ENCODE measurements at places on chromosomes 5 and 9.

DNA sequence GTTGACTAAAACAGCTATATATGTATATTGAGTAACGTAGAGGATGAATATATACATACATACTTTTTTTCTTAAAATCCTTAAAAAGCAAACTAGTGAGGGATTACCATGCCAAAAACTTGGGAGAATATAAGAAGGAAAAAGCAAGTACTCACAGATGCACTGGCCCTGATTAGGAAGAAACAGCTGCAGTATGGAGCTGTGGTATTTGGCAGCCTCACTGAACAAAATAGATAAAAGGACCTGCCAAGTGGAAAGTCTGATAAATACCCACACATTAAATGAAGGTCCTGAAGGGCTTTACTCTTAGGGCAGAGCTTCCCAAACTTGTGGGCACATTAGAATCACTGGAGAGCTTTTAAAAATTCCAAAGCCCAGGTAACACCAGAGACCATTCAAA, 80.6 kb downstream of the FEM1C start:
- DNase-seq, result no peak

DNA sequence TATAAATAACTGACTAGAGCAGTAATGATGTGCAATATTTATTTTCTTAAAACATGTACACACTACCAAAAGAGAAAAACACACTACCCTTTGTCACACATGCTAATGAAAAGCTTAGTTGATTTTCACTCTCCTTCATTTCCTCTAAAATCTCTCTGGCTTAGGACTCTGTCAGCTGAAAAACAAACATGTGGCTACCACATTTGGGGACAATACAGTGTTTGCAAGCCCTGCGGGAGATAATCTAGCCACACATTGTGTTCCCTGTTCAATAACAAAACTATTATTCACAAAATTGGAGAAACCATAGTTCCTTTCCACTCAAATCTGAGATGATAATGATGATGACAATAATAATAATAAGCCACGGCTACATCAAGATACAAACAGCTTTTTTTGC, 3.5 kb upstream of the LOX start:
- DNase-seq, result no peak

- DNase-seq, result no peak
Measured at GRCh38 chr5:14299666-14300065, 156.5 kb downstream of the TRIO start.

GRCh38 chr5:40404613-40405012, 275.1 kb upstream of the PTGER4 start:
- no peak for DNase-seq

DNA sequence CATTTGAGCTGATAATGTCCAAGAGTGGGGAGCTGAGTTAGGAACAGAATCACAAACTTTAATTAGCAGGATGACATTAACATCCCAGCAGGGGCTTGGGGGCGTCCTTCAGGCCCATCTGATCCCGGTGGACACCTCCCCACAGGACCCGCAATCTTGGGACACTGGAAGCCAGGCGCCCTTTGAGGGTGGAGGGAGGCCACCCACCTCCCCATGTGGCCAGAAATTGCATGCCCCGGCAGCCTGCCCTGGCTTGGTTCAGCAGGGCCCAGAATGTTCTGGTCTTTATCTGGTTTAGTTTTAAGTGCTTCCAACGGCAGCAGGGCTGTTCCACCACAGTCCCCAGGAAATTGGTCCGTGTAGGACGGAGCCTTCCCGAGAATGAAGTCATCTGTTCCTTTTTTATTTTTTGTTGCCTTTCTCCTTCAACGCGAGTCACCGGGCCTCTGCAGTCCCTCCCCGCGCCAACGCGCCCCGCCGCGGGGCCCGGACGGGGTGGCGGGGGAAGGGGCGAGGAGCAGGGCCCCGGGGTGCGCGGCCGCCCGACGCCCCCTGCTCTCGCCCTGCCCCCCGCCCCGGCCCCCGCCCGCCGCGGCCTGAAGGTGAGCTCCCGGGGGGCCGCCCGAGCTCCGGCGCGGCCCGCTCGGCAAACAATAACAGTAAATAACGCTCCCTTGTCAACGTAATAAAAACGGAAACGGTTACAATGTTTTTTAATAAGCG, 207.9 kb downstream of the C9orf50 start:
- no peak for DNase-seq

GRCh38 chr5:172172912-172173563, 15.0 kb downstream of the STK10 start:
- no peak for DNase-seq

GRCh38 chr5:60161340-60161934, 267.9 kb upstream of the PDE4D start:
- DNase-seq, result no peak

DNA sequence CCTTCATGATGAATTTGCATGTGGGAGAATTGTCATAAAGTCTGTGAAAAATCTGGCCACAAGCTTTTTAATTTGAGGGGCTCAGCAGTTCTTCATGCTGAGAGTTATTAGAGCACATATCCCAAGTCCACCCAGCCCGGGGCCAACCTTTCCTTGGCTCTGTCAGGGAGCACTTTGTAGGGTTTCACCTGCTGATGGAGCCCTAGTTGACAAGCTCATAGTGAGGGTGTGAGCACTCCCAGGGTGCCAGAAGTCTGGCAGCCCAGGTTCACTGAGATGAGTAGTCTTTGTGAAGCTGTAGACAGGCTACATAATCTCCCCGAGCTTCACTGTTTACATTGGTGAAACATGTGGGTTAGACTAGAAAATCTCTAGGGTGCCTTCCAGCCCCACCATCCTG, 97.2 kb upstream of the NREP start:
- no peak for DNase-seq

- no peak for DNase-seq
Measured at GRCh38 chr5:54177058-54177457, 133.3 kb downstream of the ARL15 start.

GRCh38 chr5:33641744-33642505, 201.2 kb downstream of the TARS1 start:
- DNase-seq, result no peak

- DNase-seq, result no peak
Measured at GRCh38 chr9:33136721-33137670, 30.1 kb downstream of the B4GALT1 start.

- DNase-seq, result no peak
Measured at GRCh38 chr5:141825791-141826560, 52.2 kb downstream of the PCDH1 start.

DNA sequence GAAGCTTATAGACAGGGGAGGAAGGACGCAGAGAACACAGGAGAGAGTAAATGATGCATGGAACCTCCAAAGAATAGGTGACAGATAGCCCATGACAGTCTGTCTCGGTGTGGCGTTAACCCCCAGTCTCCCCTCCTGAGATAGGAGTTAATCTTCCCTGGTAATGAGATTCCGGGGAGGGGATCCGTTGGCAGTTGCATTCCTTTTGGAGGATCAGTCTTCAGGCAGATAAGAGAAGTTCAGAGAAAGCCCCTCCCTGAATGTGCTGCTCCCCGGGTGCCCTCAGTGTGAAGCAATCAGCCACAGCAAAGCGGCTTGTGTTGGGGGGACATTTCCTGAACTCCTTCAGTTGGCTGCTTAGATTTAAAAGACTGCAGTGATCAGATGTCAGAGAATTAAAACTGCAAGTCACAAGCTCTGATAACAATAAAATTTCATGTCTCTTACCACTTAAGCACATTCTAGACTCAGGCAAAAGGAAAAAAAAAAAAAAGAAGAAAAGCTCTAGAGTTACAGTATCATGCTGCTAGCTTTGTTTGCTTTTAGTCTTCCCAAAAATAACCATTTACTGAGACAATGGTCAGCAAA, 121.1 kb downstream of the EGFLAM start:
- peak; percentile 50 for DNase-seq

GRCh38 chr5:94832685-94833084, 214.2 kb downstream of the SLF1 start:
- no peak for DNase-seq

GRCh38 chr9:98778711-98779530, 17.4 kb downstream of the ANKS6 start:
- DNase-seq, result peak; percentile 41

DNA sequence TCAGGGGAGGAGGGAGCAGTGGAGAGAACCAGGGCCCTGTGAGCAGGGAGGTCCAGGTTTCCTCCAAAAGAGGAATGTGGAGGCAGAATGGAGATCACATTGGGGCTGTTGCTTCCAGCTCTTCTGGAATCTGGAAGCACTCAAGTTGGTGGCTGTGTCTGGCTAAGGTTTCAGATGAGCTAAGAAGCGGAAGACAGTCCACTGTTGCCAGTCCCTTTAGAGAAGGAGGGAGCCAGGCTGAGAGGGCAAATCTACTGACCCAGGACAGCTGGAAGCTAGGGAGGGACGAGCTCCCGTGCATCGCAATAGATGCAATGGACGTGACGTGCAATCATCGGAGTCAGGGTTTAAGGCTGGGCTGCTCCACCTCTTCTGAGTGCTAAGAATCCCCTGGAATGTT, 71.2 kb downstream of the TENT4A start:
- DNase-seq, result no peak

DNA sequence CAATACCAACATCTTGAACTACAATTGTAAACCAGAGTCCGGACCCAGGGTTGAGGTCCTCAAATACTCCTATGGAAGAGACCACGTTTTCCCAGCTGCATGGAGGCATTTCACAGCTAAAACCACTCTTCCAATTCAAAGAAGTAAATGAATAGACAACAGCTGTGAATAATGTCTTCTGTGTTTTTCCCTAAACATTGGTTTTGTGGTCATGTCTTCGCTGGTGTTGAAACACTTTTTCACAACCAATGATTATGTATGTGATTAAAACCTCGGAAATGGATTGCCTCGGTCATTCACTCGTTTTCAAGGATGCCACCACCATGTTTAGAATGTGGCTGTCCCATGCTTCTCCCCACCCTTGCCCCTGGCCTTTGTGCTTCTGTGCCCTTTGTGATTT, 9.4 kb upstream of the TENT4A start:
- DNase-seq, result no peak

DNA sequence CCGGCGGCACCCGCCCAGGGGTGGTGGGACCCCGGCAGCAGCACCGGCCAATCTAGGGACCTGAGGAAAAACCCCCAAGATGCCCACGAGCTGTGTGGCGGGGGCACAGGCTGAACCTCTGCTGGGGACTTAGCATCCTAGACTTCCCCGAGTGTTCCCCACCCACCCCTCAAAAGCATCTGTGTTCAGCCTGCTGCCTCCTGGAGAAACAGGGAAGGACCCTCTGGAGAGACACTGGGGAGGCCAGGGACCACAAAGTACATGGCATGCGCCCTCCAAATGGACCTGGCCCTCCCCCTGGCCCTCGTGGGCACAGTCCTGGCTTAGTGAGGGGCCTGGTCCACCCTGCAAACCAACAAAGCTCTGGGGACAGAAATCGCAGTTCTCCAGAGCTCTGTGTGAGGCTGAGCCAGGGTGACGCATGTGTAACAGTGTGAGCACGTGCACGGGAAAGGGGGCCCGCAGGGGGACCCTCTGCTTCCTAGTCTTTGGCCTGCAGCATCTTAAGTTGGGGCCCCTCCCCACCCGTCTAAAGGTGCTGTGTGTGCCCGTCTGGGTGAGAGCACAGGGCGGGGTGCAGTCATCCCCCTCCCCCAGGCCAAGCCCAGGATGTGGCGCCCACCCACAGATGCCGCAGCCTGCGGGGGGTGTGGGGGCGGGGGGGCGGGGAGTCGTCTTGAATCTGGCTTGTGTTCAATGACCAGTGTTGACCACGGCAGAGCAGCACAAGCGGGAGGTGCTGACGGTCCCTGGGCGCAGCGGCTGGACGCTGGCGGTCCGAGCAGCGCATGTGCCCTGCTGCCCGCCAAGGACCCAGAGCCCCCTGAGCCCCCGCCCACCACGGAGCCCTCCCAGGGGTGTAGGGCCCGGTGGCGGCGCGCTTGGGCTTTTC, 672 bp upstream of the KCNT1 start:
- no peak for DNase-seq

DNA sequence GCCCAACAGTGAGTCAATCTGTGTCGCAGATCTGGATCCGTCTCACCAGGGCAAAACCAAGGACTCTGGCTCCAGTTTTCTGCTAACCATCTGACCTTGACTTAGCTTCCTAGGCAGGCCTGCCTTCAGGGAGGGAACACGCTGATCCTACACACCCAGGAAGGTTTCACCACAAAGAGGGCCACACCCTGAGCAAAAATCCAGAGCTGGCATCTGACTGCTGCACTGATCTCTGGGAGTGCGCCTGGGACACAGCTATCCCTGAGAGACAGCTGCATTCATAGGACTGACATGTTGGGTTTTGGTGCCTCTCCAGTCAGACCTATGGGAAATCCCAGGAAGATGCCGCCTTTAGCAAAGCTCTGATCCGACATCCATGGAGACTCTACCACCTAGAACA, 47.5 kb downstream of the CDK5RAP2 start:
- no peak for DNase-seq

DNA sequence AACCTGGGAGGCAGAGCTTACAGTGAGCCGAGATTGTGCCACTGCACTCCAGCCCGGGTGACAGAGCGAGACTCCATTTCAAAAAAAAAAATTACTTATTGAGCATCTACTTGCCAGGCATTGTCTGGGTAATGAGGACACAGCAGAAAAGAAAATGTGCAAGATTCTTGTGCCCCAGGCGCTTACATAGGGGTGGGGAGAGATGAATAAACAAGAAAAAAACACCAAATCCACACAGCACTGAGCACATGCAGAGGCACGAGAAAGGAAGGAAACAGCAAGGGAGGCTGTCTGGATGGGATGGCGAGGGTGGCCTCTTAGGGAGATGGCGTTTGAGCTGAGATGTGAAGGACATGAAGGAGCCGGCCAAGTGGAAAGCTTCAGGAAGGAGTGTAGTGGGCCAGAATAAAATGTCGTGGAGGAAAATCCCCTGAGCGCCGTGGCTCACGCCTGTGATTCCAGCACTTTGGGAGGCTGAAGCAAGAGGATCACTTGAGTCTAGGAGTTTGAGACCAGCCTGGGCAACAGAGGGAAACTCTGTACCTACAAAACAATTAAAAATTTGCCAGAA, 13.9 kb downstream of the DYNC2I2 start:
- DNase-seq, result no peak

GRCh38 chr9:92747459-92748232, 17.0 kb downstream of the BICD2 start:
- no peak for DNase-seq

GRCh38 chr5:126370796-126371718, 52.2 kb upstream of the GRAMD2B start:
- DNase-seq, result no peak

DNA sequence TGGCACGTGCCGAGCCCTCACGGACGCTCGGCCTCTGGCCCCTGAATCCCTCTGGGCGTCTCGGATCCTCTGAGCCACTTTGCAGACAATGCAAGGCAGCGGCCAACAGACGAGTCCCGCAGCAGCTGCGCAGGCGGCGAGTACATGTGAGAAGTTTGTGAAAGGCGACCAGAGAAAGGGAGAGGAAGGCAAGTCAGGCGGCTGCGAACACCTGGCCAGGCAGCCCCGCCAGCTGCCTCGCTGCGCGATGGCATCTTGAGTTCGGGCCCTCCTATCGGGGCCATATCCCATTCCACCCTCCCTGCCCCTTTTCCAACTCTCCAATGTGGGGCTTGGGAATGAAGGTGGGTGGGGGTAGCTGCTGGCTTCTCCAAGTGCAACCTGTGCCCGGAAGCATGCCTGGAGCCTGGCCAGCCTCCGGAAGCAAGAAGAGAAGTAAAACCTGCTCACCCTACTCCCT, 4.5 kb upstream of the POU4F3 start:
- DNase-seq, result no peak

GRCh38 chr5:132435886-132436285, 54.7 kb downstream of the IRF1 start:
- no peak for DNase-seq

GRCh38 chr5:174293006-174293405, 247.5 kb downstream of the NSG2 start:
- DNase-seq, result no peak

Measured in brain pericyte (primary cell).